Osteocyte (in vitro differentiated cells): ENCODE measurements at places on chromosomes 2 and 18.

GRCh38 chr2:188569431-188570165 is 277.9 kb downstream of the GULP1 start:
- DNase-seq, result no peak

- no peak for DNase-seq
Measured at GRCh38 chr2:217681791-217682190, 321.0 kb downstream of the TNS1 start.

GRCh38 chr2:187689372-187689771 is 135.1 kb upstream of the TFPI start:
- DNase-seq, result no peak

GRCh38 chr18:74826572-74826971 is 228.9 kb downstream of the ZNF407 start:
- no peak for DNase-seq

DNA sequence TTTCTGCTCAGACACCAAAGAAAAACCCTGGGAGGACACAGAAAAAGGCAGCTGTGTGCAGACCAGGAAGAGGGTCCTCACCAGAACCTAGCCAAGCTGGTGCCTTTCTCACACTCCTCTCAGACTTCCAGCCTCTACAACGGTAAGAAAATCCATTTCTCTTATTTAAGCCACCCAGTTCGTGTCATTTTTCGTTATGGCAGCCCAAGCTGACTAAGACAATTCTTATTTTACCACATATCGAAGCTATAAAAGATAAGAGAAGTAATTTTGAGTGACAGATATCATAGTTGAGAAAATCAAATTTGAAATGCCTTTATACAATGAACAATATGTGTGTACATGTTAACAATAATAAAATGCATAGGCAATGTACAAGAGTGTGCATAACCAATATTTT is 219.5 kb downstream of the CBLN2 start:
- DNase-seq, result no peak

DNA sequence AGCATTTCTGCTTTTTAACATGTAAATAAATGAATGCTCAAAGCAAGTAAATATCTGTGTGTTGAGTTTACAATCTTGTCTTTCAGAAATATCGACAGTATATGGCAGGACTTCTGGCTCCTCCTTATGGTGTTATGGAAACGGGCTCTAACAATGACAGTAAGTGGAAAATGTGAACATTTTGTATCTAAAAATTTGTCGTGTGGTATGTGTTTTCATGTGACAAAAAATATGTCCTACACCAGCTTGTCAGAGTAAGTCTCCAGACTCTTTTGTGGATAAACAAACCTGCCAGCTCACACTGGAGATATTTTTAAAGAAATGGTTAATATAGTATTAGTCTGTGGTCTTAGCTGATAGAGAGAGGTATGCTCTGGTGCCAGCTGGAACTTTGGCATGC is 157.9 kb upstream of the MAP3K20 start:
- DNase-seq, result no peak

- no peak for DNase-seq
Measured at GRCh38 chr18:6486764-6487426, 72.2 kb upstream of the L3MBTL4 start.

- DNase-seq, result no peak
Measured at GRCh38 chr2:19573784-19574183, 215.4 kb upstream of the OSR1 start.

DNA sequence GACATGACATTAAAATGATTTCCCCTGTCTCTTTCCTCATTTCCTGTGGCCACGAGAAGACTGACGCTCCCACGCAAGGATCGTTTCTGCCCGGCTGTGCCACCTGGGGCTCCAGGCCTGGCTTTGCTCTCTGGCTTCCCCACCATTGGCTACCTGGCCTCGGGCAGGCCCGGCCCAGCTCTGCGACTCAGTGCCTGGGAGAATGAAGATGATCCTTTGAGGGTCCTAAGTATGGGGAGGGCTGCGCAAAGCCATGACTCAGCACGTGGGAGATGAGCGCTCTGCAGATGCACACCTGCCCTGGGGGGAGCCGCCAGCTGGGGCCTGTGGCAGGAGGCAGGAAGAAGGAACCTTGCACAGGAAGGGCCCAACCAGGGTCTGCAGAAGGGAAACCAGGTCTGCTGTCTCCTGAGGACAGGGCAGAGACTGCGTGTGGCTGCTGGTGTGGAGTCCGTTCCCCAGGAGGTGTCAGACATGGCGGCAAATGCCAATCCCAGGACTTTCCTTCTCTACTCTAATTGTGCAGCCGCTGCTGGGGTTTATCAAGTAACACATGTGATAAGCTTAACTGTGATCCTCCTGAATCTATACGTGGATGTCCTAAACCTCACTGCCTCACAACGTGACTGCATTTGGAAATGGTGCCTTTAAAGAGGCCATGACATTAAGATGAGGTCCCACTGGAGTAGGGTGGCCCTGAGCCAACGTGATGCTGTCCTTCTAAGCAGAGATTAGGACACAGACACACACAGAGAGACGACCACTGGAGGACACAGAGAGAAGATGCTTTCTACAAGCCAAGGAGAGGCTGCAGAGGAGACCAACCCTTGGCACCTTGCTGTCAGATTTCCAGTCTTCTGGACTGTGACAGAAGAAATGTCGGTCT is 32.9 kb downstream of the MBP start:
- DNase-seq, result no peak

GRCh38 chr2:20159411-20160070 is 65.4 kb downstream of the SDC1 start:
- no peak for DNase-seq

DNA sequence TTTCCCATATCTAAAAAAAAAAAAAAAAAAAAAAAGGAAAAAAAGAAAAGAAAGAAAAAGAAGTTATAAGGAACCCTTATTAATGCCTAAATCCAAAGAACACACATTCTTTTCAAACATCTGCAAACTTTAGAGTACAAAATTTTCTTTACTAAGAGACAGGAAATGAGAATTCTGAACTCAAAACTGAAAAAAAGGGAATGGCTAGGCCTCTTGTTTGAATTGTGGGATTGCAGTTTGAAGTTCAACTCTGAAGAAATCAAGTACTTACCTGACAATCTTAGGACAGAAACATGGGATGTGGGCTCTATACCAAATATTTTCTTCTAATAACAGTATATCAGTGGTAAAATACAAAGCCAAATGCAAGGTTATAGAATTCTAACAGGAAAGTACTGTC is 118.1 kb upstream of the ITGB6 start:
- DNase-seq, result no peak

GRCh38 chr18:78213361-78213994 is 766.1 kb upstream of the SALL3 start:
- DNase-seq, result no peak
